Astrocyte (in vitro differentiated cells and primary cell): ENCODE measurements at places on chromosomes 7 and 10. TPM values are rescaled to one million over a fixed set of nuclear protein-coding genes. Genes with fewer than 3 reads are reported as not detected.

- no peak for DNase-seq
These were observed 149.8 kb downstream of the DOCK4 start for GRCh38 chr7:112056409-112056808.

Gene ITPRIP
- total RNA-seq, result 21.7 and 21.9 TPM in 2 replicates

DNA sequence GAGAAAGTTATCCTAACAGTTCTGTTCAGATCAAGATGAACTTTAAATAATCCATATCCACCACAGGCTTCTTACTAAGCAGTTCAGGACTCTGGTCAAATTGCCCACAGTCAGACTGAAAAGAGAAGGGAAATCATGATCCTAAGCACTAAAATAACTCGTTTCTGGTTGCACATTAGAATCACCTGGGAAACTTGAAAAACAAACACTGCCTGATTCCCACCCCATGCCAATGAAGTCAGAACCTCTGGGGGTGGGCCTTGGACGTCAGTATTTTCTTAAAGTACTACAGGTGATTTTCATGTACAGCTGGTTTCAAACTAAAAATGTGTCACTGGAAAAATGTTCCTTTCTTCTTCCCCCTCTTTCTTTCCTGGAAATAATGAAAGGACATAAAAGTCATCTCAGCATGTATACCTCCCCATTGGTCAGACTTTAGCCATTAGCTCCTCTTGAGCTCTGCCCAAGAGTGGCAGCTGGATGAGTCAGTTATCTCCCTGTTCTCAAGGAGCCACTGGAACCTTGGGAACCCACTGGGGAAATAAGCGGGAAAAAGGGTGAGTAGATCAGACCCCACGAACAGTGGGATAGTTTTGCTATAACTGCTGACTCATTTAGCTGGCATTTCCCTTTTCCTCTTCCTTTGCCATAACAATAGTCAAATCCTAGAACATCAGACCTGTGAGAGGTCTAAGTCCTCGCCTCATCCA is 75.3 kb upstream of the IL6 start:
- peak; percentile 77 for DNase-seq

DNA sequence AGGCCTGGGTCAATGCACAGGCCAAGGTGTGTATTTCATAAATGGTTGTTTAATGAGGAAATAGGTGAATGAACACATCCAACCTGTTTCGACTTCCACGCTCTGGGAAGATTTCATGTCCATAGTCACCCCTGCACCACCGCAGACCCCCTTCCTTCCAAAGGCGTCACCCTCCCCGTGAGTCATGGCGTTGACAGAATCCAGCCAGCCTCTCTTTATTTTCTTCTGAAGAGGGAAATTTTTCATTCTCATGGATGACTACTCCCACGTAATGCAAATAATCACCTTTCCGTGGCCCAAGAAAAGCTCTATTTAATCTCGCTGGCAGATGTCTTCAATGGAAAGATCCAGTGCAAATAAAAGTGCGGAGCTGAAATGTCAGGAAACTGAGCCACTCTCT is 75.3 kb upstream of the FOXK1 start:
- peak; percentile 14 for DNase-seq

DNA sequence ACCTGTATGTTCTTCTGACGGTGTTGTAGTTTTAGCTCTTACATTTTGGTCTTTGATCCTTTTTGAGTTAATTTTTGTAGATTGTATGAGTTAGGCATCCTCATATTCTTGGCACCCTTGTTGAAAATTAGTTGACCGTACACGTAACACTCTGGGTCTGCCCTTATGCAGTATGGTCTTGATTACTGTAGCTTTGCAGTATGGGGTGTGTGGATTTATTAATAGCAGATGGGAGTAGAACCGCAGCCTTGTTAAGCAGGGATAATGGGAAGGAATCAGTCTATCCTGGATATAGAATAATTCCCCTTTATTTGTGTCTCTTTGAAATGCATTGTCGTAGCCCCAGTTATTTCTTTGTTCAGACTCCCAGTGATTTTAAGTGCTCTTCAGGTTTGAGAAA is 95.5 kb downstream of the UBE3C start:
- DNase-seq, result no peak

Gene PNLIPRP2
- not detected in 2 replicates for total RNA-seq

Gene FAM25G
- total RNA-seq, result not detected in 2 replicates

Gene CTBP2
- total RNA-seq, result 101 and 109 TPM in 2 replicates

GRCh38 chr10:122457934-122458333 is 3.4 kb upstream of the HTRA1 start:
- no peak for DNase-seq

Gene MOGAT3
- not detected in 2 replicates for total RNA-seq

DNA sequence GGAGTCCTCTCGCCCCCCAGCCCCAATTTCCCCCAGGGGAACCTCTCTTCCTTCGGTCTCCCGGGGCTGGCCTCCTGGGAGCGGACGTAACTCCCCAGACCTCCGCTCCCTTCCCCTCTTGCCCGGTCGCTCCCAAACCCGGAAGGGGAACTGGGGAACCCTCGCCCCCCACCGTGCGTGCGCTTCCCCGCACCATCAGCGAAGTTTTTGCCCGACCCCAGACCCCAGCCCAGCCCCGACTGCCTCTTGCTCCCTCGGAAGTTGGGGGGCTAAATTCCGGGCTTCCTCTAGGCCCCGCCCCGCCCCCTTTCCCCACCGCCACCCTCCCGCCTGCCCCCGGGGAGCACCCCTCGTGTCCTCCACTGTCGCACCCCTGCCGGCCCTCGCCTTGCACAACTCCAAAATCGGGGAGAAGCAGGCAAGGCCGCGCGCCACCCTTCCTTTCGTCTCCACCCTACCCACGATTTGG is 436 bp downstream of the GNB2 start:
- peak; percentile 20 for DNase-seq

- DNase-seq, result no peak
These were observed 5.8 kb downstream of the PITX3 start for GRCh38 chr10:102235598-102235920.

- DNase-seq, result no peak
These were observed 82.3 kb downstream of the FAM241B start for GRCh38 chr10:69712342-69712741.

DNA sequence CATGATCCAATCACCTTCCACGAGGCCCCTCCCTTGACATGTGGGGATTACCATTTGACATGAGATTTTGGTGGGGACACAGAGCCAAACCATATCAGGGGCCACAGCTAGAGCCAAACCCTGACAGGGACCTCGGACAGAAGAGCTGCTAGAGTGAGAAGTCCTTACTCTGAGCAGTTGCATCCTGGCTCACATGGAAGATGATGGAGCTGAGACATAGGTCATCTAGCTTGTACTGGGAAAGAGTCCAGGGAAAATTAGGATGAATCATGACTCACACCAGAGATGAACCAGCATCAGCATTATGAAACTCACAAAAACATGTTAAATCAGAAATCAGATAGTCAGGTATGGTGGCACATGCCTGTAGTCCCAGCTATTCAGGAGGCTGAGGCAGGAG is 12.8 kb upstream of the FMC1 start:
- DNase-seq, result peak; percentile 63

DNA sequence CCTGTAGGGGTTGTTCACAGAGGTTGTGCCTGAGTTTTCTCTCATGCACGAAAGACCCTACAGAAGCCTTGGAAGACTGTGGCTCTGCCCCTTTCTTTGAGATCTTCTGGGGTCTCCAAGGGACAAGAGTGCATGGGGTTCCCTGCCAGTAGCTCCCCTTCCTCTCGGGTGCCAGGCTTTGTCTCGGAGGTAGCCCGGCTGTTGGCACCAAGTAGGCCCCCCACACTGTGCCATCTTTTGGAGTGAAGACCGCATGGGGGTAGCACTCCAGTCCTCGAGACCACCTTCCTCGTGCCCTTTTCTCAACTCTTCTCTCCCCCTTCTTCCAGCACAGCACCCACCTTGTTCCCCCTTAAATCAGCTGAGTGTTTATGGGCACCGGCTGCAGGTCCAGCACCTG is 41.6 kb downstream of the OAT start:
- DNase-seq, result no peak

GRCh38 chr7:2920956-2921652 is 77.0 kb upstream of the GNA12 start:
- no peak for DNase-seq
